Dermis microvascular lymphatic vessel endothelial cell (primary cell): ENCODE measurements at places on chromosomes 6 and 20.

DNA sequence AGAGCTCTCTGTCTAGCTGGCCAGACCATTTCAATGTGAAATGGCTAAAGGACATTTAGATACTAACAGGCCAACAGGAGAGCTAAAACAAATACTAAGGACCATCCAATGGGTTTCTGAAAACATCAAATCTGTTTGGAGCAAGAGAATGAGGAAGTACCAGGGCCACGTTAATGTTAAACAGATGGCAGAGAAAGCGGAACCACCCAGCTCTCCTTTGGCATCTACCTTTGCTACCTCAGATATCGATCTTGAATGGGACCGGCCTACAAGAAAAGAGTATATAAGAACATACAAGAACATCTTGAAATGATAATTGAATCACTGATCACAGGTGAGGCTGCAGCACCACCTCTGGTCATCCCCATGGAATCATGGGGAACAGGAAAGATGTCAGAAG, 31.8 kb downstream of the KCNK5 start:
- DNase-seq: no peak

GRCh38 chr20:33282991-33283555, at the start of gene BPIFB1:
TSS of gene BPIFB1 (plus strand) at chr20:33283214. CDS start at chr20:33286074, 2,860 bp downstream.
- no peak for DNase-seq

DNA sequence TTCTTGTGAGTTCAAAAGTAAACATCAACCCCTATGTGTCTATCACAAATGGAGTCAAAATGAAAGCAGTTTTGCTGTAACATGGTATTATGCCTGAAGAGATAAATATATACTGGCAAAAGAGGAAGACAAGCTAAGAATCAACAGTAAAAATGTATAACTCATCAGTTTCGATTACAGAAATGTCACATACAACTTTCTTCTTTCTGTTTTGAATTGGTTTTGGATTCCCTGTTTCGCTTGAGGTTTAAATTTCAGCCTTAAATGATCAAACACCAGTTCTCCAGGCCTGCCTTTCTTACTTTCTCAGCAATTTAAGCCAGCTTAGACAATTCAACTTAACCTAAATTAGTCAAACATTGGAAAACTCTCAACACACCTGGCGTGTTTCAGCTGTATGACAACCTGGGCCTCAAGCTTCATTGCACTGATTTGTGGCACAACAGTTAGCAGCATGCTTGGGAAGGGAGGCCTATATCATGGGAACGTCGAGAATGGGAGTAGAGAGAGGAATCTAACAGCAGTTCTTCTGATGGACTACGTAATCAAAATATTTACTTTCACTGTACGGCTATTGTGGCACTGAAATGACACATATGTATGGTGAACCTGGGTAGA, 51.9 kb upstream of the MARCKS start:
- peak; percentile 4 for DNase-seq

DNA sequence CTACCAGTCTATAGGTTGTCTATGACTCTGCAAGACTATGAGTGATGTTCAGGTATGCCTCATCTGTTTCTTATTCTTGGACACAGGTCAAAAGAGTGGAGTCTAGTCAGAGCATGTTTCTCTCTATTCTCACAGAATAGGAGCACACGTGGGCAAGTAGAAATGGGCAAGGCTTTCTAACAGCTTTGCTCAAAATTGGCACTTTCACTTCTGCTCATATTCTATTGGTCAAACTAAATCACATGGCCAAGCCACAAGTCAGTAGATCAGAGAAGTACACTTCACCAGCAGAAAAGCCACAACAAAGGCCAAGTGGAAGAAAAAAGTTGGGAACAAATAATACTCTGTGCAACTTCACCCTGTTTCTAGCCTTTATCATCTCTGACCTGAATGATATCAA, 354.5 kb upstream of the SYNCRIP start:
- DNase-seq: no peak

DNA sequence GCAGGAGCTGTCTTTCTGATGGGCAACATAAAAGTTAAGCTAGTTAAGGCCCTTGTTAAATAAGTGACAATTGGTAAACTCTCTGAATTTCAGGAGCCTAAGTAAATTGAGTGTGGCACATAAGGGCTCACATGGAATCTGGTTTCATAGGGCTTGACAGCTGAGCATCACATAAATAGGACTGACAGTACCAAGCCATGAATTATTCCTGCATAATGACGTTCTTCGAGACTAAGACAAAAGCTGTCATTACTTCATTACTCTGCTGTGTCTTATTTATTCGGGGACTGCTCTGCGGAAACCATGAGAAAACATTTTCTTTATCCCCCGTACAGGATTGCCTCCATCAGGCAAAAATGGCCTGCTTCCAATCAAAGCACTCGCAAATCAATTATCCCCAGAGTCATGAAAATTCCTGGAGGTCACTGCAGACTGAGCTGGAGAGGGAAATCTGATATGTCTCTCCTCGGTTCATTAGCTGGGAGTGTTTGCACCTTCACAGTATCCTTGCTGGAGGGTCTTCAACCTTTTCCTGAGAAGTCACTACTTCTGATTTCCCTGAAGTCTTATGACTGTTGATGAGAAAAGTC, 311.4 kb downstream of the CDH26 start:
- DNase-seq: no peak

- peak; percentile 57 for DNase-seq
Observed at GRCh38 chr6:79570129-79571029, 33.1 kb upstream of the LCA5 start.

GRCh38 chr6:111204305-111204704, 117.0 kb downstream of the SLC16A10 start:
- DNase-seq: no peak
